Thyroid gland (tissue), 4 donors: ENCODE measurements at places on chromosomes 7 and 10. TPM values are rescaled to one million over a fixed set of nuclear protein-coding genes. Genes with fewer than 3 reads are reported as not detected.

- peaks cover 20% of the 10 kb centered on the region for H3K4me1 ChIP-seq
- no peaks in the 10 kb centered on the region for H3K36me3 ChIP-seq
- DNase-seq: no peak
- peaks cover 32% of the 10 kb centered on the region for H3K27me3 ChIP-seq
- H3K4me3 ChIP-seq: no peak overlapping the region
Observed at GRCh38 chr10:101046332-101047238, 15.2 kb upstream of the KAZALD1 start.

CNPY1 gene
- not detected for total RNA-seq

LRMDA gene
- 22.5 TPM for total RNA-seq

- peaks cover 45% of the 10 kb centered on the region for H3K4me1 ChIP-seq
- H3K27me3 ChIP-seq: no peaks in the 10 kb centered on the region
- no peak overlapping the region for H3K27ac ChIP-seq
Observed at GRCh38 chr10:35369049-35369611, 32.8 kb downstream of the CCNY start.

- no peaks in the 10 kb centered on the region for H3K36me3 ChIP-seq
- no peak overlapping the region for H3K27ac ChIP-seq
- DNase-seq: no peak
- H3K4me1 ChIP-seq: peaks cover 14% of the 10 kb centered on the region
- H3K4me3 ChIP-seq: no peak overlapping the region
Observed at GRCh38 chr7:37546677-37547076, 98.0 kb upstream of the ELMO1 start.

- no peak overlapping the region for H3K27ac ChIP-seq
- no peaks in the 10 kb centered on the region for H3K4me1 ChIP-seq
- peak; percentile 1 for DNase-seq
Observed at GRCh38 chr7:110119883-110120581, 970.9 kb upstream of the LRRN3 start.
